ENCODE measurements at places on chromosomes 12 and 14.

DNA sequence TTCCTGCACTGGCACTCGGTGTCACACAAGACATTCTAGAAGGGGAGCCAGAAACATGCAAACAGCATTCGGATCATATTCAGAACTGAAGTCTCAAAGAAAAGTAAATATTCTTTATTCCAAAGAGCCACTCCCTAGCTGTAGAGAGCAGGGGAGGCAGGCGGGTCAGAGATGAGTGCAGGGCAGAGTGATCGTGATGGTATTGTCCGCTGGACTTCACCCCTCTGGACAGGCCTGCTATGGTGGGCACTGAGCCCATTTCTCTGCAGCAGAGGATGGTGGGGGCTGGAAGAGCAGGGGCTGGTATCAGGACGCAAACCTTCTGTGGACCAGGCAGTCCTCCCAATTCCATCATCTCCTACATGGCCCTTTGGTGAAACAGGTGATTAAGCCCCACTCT lies 25.6 kb downstream of the IRF2BPL start:
- DNase-seq, result no peak

DNA sequence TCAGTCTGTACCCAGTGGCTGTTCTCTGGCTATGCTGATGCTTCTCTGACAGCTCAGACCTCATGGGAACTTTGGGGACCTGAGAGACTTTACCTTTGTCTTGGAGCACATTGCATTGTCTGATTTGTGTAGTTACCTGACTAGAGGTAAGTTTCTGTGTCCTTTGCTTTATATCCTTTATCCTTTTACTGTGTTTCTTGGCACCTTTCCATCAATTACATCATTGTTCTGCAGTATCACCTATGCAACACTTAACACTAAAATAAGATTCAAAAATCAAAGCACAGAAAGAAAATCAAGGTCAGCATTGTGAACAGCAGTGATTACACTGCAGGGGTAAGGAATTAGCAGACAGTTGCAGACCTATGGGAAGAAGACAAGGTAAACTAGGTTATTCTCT lies 43.8 kb downstream of the SLC35F4 start:
- no peak for DNase-seq

DNA sequence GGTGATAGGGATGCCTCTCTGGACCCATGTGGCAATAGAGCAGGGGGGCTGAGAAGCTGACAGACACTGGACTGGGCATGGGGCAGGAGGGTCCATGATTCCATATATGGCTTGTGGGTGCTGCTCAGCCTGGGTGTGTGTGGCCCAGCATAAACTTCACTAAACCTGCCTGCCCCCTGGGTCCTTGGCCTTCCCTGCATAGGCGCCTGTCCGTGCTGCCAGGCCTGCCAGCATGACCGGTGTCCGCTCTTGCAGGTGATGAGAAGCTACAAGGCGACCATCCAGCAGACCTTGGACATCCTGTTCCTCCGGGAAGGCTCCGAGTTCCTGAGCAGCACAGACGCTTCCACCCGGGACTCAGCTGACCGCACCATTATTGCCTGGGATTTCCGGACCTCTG lies 61.6 kb downstream of the BEGAIN start:
- no peak for DNase-seq

DNA sequence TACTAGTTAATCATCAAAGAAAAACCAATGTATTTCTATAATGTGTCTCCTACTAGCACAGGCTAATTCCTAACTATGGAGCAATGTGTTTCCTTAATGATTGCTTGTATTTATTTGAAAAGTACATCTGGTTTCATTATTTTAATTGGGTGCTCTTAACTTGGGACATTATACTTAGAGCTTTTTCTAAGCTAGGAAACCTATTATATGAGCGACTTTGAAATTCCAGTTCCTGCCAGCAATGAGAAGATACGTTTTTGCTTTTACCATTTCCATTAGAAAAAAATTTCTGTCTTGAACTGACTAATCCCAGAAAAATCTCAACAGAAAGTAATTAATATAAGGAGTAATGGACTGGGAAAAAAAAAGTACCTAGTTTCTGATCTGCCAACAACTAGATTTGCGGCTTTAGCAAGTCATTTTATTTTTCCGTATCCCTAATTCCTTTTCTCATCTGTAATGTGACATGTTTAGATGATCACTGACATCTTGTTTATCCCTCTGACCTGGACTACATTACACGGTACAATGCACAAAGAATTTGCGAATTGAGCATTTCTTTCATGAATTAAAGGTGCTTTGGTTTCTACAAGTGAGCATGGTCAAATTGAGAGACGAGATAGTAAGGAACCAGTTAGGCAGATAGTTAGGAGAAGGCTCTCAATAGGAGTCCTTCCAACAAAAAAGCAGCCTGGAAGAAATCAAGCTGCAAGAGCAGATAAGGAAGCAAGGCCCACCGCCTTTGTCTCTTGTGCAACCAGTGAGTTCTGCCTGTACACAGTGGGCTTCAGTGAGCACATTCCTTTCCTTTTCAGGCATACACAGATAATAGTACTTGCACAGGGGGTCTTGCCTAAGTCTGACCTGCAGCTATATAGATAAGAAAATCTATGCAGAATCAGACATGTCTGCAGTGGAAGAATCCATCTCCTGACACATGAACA lies 1765.0 kb upstream of the FLRT2 start:
- no peak for DNase-seq

DNA sequence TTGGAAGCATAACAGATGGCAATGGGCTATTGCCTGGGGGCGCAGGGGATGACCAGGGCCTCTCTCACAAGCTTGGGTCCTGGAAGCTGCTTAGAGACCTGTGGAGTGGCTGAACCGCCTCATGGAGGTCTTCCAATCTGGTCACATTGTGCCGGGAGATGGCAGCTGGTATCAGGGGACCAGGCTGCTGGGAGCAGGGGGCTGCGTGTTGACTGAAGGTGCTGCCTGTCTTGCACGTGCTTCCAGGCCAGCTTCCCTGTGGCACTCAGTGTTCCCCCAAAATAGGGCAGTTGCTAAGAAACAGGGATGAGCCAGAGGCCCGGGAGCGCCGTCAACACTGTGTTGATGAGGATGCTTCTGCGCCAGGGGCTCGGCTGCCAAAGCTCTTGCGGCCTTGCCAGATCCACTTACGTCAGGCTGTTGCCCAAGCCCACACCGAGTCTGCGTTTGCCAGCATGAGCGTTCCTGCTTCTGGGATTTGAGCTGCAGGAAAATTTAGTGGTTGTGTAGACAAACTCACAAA lies 39.8 kb downstream of the ELK3 start:
- DNase-seq, result no peak

- no peak for DNase-seq
Measured at GRCh38 chr14:36333119-36333518, 12.7 kb upstream of the MBIP start.

DNA sequence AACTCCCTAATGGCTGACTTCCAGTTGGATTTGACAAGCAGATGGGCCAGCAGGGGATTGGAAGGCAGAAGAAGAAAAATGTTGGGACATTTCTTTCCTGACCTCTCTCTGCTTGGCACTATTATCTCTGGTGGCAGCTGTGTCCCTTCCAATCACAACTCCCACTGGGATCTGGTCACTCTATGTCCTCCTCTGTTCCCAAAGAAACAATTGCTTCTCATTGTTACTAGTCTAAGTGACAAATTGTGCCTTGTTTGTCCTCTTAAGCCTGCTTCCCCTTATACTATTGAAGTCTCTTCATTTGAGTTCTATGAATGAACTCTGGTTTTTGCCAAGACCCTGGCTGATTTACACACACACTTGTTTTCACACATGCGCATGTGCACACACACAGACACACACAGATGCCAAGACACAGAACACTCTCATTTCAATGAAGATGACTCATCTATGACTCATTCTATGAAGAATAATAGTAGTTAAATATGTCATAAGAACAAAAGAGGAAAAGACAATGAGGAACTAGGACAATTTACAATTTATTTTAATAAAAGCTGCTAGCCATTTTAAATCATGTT lies 83.0 kb upstream of the FAR2 start:
- no peak for DNase-seq

DNA sequence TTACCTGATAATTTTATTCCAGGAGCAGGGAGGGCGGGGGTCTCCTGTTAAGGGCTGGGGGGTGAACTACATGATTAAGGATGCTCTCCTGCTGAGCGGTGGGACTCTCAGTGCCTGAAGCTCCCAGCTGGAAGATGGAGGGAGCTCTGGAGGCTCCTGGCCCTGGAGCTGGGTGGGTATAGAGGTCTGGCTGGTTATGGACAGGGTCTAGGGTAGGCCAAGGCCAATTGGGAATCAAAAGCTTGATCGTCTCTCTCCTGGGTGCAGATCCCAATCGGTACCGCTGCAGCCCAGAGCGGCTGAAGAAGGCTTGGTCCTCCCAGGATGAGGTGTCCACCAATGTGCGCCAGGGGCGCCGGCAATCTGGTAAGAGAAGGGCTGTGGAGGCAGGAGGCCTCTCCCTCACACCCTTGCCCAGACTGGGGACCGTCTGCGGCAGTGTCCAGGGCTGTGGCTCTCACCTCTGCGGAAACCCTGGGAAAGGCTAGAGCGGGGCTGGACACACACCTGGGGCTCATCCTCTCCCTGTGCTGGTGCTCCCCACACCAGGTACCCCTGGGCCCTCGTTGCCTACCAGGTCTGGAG lies 28.4 kb downstream of the PLEKHG3 start:
- no peak for DNase-seq

DNA sequence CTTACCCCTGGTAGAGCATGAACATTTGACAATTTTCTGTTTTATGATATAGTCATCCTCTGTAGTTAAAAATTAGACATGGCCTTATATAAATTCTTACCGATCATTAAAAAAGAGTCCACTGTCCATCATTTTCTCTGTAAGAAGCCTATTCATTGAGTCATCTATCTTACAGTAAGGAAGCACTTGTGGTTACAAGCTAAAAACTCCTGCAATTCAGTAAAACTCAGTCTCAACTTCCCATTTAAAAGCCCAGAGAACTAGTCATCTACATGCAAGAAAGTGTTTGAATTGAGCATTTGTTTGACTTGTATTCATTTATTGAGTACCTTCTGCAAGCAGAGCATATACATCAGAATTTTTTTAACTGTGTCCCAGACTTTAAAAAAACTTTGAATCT lies 63.3 kb downstream of the GTF2A1 start:
- no peak for DNase-seq

DNA sequence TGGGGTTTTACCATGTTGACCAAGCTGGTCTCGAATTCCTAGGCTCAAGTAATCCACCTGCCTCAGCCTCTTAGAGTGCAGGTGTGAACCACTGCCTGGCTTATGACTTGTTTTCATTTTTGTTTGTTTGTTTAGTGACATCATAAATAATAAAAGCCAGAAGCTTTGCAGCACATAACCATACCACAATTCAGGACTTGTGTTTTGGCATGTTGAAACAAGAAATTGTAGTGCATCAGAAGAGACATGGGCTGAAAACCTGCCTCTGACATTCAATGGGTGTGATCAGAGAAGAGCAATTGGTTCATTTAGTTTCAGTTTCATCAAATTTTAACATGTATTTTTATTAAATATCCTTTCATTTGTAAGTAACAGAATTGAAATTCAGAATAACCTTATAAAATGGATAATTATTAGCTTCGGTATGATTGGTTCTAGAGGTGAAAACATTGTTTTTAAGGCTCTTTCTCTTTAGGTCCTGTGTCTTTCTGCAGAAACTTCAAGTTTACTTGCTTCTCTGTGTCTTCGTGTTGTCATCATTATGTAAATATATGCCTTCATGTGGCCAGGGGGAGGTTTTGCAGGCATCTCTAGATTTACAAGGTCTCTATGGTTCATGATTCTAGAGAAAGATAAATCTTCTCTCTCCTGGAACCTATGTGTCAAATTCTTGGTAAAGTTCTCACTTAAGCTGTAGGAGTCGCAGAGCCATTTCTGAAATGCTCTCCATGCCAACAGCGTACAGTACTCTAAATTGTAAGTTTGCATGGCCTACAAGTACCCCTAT lies 312.0 kb downstream of the KCNC2 start:
- no peak for DNase-seq

GRCh38 chr12:14066021-14066420 lies 84.6 kb upstream of the GRIN2B start:
- DNase-seq, result no peak

GRCh38 chr14:81473456-81474147 lies 60.1 kb downstream of the SEL1L start:
- DNase-seq, result no peak

- DNase-seq, result no peak
Measured at GRCh38 chr14:58280954-58281787, 17.2 kb upstream of the ARID4A start.

DNA sequence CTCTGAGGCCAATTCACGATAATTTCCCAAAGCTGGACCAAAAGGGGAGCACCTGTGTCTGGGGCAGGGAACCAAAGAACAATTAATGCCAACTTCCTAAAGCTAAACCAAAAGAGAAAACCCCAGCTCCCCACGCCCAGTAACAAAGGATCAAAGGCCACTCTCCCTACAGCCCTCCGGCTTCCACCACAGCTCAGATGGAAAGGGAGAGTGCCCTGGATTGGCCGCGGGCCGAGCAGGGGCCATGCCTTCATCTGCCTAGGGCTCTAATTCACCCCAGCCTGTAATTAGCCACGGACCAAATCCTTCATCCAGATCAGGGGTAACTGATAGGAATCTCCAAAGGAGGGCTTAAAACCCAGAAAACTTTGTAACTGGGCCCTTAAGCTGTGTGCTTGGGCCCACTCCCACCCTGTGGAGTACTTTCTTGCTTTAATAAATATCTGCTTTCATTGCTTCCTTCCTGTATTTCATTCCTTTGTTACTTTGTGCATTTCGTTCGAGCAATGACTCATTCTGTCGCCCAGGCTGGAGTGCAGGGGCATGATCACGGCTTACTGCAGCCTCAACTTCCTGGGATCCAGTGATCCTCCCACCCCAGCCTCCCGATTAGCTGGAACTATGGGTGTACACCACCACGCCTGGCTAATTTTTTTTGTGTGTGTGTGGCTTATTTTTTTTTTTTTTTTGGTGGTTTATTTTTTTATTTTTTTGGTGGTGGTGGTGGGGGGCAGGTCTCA lies 65.5 kb upstream of the PPP4R3A start:
- DNase-seq, result no peak

- DNase-seq, result no peak
Measured at GRCh38 chr12:89334548-89335169, 17.6 kb downstream of the DUSP6 start.

DNA sequence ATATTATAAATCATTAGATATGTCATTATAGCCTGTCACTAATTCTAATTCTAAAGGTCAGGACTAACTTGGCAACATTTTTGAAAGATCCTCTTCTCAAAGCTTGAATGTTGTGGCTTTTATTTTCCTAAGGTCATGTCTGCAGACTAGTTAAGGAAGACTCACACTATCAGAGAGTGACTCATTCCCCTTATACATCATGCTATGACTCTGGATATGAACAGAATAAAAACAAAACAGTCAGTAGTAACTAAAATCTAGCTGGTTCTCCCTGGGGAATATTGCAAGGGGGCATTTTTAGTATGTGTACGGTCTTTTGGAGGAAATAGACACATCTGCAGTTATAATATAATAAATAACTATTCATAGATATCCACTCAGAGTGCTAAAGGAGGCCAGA lies 170.6 kb downstream of the SLC2A13 start:
- DNase-seq, result no peak

- no peak for DNase-seq
Measured at GRCh38 chr12:88793096-88793495, 212.8 kb upstream of the KITLG start.

- no peak for DNase-seq
Measured at GRCh38 chr12:26298785-26299621, 103.6 kb downstream of the SSPN start.

- DNase-seq, result no peak
Measured at GRCh38 chr12:91441993-91442952, 259.7 kb upstream of the DCN start.
